MCF 10A (cell line): ENCODE measurements at places on chromosomes 2 and 18.
A peak's percentile ranks its signal among the peaks of the same experiment; 100 is the strongest.

DNA sequence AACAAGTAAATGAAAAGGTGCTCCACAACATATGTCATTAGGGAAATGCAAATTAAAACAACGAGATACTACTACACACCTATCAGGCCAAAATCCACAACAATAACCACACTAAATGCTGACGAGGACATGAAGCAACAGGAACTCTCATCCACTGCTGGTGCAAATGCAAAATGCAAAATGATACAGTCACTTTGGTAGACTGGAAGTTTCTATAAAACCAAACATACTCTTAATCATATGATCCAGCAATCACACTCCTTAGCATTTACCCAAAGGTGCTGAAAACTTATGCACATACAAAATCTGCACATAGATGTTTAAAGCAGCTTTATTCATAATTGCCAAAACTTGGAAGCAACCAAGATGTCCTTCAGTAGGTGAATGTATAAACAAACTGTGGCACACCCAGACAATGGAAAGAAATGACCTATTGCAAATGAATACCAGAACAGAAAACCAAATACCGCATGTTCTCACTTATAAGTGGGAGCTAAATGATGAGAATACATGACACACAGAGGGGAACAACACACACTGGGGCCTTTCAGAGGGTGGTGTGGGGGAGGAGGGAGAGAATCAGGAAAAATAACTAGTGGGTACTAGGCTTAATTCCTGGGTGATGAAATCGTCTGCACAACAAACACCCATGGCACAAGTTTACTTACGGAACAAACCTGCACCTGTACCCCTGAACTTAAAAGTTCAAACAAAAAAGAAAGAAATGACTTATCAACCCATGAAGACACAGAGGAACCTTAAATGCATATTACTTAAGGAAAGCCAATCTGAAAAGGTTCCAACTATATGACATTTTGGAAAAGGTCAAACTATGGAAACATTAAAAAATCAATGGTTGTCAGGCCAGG is 80.4 kb downstream of the ASXL2 start:
- no peak for DNase-seq

GRCh38 chr18:34528177-34528576 is 181.9 kb upstream of the DTNA start:
- no peak for DNase-seq

- DNase-seq: no peak
Observed at GRCh38 chr2:197700960-197701359, 4.2 kb upstream of the MARS2 start.

GRCh38 chr2:212414767-212415211 is 123.8 kb downstream of the ERBB4 start:
- no peak for DNase-seq

GRCh38 chr2:27897717-27898116 is 7.2 kb downstream of the BABAM2 start:
- DNase-seq: no peak

DNA sequence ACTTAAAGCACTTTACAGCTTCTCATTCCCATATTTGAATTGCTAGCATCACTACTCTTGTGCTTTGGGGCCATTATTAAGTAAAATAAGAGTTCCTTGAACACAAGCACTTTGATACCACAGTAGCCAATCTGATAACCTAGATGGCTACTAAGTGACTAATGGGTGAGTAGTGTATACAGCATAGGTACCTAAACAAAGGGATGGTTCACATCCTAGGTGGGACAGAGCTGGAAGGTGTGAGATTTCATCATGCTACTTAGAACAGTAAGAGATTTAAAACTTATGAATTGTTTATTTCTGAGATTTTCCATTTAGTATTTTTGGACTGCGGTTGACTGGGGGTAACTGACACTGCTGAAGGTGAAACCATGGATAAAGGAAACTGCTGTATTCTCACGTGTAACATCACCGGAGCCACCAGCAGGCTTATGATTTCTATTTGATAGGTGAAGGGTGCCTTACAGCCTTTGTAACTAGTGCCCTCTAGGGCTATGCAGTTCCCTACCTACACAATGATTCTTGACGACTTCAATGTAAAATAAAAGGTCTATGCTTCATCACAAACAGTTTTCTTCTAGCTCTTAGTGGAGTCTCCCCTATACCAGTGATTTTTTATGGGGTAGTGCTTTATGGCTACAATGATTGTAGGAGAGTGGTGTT is 22.1 kb upstream of the CRIM1 start:
- no peak for DNase-seq

DNA sequence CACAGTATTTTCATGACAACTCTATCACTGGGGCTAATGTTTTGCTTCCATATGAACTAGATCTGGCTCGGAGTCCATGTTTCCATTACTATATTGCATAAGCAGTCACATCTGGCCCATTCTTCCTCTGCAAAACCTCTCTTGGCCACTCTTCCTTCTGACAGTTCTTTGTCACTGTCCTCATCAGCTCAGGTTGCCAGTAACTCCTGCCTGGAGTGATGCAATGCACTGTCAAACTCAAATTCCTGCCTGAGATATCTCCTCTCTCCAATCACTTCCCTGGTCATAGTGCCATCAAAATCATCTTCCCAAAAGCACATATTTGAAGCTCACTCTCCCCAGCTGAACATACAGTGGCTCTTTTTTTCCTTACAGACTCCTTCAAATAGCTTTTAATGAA is 66.1 kb downstream of the COLEC12 start:
- DNase-seq: no peak

GRCh38 chr18:30359521-30359920 is 683.0 kb downstream of the DSC3 start:
- peak; percentile 67 for DNase-seq

- no peak for DNase-seq
Observed at GRCh38 chr18:36299015-36299414, 1.5 kb downstream of the FHOD3 start.

GRCh38 chr2:231486851-231487596 is 22.7 kb upstream of the NCL start:
- DNase-seq: no peak

DNA sequence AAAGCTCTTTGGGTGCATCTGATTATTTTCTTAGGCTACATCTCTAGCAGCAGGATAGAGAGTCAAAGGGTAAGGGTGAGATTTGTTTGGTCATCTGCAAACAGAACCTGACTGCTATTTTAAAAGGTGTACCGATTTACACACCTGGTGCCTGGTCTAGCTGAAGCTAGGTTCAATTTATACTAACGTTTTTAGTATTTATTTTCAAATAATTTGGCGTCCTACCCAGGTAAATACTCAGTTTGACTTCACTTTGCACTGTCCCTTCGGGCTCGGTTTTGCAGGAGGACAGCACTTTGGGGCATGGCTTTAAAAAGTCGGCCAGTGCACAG is 683 bp downstream of the PTRHD1 start:
- DNase-seq: no peak

DNA sequence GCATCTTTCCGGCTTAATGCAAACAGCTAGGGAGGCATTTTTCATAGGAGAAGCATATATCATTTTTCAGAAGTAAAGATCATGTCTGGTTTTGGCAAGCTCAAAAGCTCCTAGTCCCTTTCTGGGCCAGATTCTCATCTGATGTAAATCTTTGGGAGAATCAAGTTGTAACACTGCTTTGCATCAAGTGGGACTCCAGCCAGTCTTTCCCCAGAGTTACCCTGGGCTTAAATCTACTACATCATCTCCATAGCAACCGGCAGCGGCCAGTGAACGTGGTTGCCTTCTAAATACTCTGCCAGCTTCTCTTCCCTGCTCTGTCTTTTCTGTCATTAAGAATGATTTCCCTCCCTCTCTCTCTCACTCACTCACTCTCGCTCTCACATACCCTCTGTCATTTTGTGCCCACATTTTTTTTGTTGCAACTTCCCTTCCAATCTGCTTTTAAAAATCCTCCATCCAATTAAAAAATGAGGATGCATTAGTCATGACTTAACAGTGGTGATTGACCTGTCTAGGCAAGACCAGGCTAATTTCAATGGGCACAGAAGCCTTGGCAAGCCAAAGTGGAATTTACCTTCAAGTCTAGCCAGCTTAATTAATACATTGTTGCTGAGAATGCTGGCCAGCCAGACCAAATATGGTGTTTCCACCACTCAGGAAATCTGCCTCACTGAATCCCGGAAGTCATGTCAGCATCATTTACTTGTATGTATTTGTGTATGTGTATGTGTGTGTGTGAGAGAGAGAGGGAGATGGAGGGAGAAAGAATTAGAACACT is 93.0 kb downstream of the NRP2 start:
- DNase-seq: peak; percentile 86

GRCh38 chr2:182404975-182405561 is 21.8 kb downstream of the PDE1A start:
- DNase-seq: no peak

DNA sequence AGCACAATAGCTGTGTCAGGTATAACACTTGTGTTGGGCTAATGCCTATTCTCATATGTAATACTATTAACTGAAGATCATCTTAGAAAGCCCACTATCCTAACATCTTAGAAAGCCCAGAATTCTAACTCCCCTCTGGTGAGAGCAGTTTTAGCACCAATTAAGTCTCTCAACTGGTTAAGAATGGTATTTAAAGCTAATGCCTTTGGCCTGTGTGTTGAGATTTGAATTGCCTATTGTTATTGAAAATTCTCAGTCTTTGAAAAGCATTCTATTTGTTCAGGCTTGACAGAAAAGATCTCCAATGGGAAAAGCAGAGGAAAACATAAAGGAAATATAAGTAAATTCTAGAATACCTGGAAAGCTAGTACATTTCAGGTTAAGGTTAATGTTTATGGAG is 352.5 kb downstream of the ARHGAP15 start:
- DNase-seq: no peak
